ENCODE measurements at places on chromosomes 3 and 15.

GRCh38 chr15:78432664-78433063 is 5.4 kb upstream of the IREB2 start:
- no peak for DNase-seq

- no peak for DNase-seq
Observed at GRCh38 chr15:81196576-81197254, at the start of gene IL16. Gene IL16 (plus strand): TSS chr15:81196879. CDS start chr15:81225400, 28,521 bp downstream.

DNA sequence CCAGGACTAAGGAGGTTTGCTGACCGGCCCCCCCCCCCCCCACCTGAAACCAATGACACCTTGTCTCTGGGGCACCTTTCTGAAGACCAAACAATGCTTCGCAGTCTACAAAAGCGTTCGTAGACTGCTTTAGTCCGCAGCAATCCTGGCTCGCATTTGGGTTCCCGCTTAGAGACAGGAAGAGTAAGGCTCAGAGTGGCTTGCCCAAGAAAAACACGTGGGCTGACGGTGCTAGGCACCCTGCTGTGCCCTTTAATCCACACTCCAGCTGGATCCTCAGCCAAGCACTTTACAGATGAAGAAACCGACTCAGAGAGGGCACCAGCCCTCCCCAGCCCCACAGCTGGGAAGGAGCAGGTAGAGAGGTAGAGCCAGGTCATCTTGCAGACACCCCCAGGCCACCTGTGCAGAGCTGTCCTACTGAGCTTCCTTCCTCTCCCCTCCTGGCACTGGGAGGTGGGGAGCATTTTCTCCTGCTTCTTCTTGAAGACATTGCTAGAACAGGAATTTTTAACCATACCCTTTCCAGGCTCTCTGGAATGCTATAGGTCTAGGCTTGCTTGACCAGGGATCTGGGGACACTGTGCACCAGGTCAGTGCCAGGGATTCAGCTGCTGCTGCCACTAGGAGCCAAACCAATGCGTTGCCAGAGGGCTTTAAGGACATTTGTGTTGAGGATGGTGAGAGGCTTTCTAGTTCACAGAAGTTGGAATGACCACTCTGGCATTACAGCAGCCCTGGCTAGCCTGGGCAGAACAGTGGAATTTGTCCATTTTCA is 1.0 kb upstream of the KLF15 start:
- no peak for DNase-seq

DNA sequence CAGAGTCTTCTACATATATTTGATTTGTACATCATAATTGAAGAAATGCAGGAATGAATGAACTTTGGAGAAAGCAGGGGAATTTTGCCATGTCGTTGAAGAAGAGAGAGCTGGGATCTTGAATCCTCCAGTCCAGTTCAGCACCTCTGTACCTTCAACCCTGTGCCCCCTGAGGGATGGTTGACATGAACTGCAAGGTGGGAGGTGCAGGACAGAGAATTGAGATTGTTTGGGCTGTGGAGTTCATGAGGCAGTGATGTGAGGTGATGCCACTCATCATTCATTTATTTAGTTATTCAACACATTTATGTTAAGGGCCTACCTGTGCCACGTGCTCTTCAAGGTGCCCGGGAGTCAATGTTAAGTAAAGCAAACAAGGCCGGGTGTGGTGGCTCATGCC is 104.6 kb downstream of the ARNT2 start:
- no peak for DNase-seq

GRCh38 chr15:66617137-66618090 is 51.6 kb upstream of the LCTL start:
- DNase-seq: no peak

- no peak for DNase-seq
Observed at GRCh38 chr3:196708467-196708866, 3.6 kb downstream of the CEP19 start.

DNA sequence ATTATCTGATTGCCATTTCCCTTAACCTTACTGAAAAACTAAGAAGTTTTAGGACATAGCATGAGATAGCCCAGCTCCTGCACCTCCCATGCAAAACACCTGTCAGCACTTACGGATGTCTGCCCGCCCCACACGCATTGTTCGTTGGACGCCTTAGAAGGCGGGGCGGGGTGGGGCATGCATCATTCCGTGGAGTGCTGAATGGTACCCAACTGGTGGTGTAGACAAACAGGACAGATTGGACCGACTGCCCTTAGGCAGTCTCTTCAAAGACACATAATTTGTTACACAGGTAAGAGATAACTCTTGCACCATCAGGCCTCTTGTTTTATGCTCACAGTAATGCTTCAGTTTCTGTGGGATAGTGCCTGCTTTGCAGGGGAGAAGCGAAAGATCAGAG is 93.8 kb downstream of the SMAD6 start:
- DNase-seq: no peak

DNA sequence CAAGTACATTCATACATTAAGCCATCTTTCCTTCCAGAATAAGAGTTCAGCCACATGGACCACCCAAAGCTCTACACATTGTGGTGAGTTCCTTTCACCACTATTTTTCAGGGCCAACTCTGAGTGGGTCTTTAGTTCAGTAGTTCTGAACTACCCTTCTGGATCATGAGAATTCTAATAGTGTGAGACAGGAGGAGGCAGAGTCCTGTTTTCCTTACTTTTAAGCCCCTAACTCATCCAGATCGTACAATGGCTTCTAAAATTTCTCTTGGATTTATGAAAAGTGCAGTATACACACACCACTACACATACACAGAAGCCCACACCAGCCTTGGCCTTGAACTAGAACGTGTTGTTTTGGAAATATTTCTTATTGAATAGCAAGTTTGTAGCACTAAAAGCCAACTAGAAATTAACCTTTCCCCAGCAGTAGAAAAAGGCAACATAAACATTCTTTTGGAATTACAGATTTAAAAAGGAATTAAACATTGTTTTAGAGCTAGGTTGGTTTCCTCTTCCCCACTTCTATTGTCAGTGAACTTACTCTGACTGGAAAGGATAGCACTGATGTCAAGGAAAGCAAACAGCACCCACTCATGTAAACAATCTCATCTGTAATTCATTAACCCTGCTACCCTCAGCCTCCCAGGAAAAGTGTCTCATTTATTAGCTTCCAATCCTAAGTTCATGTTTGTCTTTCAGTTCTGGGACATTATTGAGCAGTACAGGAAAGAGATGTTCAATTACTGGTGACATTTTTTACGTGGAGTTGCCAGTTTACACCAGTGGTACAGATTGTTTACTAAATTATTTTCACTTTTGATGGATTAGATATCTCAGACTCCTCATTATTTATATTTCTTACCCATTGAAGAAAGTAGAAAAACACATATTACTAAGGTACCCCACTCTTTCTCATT is 95.7 kb upstream of the AGTR1 start:
- no peak for DNase-seq

Data from cortex of kidney (tissue), 1 donor.